ENCODE measurements at places on chromosomes 12 and 14.

DNA sequence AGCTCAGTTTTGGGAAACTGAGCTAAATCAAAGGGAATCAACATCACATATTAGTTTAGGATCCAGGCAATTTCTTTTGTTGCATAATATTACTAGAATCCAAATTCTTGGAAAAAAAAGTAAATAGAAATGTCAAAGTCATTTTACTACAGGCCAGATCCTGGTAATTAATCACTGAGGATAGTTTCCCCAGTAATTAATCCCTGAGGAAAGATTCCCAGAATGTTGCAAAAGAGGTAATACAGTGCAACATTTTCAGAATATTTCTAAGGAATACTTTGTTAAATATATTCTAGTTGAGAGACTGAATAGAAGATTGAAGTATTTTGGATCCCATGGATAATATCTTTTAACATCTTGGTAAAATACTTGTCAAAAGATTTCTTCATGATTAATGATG lies 207.0 kb upstream of the GARIN2 start:
- DNase-seq: no peak

GRCh38 chr12:2652011-2652400 lies 142.8 kb upstream of the FKBP4 start:
- DNase-seq: no peak

- no peak for DNase-seq
Observed at GRCh38 chr12:127803545-127803944, 463.4 kb upstream of the TMEM132C start.

DNA sequence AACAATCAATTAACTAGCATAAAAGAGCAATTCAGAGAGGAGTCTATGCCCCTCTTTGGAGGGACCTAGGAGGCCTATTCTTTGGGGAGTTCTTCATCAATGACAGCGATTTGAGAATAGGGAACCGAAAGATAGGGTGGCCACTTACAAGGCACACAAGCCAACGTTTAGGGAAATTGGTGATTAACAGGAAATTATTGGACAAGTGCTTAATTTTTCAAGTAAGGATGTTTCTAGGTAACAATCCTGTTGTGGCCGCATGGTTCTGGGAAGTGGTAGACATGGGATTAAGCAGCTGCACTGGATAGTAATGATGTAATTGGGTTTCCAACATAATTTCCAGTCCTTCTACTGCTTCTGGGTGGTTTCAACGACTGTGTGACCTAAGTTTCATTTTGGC lies 83.2 kb downstream of the HMGA2 start:
- no peak for DNase-seq

DNA sequence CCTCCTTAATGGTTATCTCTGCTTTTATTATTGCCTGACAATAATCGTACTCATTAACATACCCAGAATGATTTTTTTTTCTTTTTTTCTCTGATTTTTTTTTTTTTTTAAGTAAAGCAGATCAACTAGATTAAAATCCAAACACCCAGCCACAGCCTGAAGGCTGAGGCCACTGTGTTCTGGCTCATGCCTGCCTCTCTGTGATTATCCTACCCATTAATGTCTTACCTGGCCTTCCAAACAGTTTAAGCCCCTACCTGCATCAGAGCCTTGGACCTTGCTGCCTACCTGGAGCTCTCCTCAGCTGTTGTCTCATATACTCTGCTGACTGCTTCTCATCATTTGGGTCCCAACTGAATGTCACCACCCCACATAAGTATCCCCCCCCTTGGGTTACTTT lies 6.8 kb upstream of the TMED10 start:
- no peak for DNase-seq

GRCh38 chr12:39605501-39605900 lies 14.1 kb downstream of the ABCD2 start:
- DNase-seq: no peak

DNA sequence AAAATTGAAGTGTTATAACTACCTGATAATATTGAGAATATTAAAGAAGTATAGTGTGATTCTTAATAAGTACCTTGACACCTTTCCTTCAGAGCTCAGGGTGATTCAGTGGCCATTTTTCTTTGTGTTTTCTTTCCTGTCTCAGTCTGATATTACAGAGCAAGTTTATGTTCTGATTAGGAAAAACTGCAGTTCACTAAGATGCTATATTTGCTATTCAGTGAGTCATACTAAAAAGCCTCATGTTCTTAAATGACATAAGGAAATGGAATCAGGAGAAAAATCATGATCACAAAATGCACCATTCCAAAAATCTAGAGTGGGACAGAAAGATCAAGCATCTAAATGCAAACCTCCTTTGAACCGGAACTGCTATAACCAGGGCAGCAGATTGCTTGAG lies 390.6 kb upstream of the ATP2B1 start:
- DNase-seq: no peak

GRCh38 chr14:54727929-54728328 lies 161.0 kb downstream of the SAMD4A start:
- DNase-seq: no peak

- DNase-seq: no peak
Observed at GRCh38 chr14:64187331-64187730, 106.8 kb downstream of the ESR2 start.

DNA sequence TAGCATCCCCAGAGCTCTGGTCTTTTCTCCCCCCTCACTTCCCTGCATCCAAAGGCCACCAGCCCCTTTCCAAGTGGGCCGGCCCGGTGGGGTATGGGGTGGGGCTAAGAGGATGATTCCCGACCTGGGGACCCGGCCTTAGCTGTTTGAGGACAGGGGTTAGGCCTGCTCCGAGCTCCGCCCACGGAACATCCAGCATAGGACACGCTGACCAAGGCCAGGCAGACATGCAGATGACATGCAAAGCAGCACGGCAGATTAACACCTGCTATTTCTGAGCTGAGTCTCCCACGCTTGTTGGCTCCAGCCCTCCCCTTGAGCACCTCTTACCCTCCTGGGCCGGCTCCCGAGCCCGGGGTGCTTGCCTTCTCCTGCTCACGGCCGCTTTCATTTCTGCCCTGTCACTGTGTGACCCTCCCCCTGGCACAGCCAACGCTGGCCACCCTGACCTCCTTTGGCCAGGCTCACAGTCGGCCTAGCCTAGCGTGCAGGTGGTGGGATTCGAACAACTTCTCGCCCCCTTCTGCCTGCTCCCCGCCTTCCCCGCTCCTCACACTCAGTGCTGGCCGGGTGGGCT lies 40.2 kb downstream of the TEAD4 start:
- DNase-seq: no peak

DNA sequence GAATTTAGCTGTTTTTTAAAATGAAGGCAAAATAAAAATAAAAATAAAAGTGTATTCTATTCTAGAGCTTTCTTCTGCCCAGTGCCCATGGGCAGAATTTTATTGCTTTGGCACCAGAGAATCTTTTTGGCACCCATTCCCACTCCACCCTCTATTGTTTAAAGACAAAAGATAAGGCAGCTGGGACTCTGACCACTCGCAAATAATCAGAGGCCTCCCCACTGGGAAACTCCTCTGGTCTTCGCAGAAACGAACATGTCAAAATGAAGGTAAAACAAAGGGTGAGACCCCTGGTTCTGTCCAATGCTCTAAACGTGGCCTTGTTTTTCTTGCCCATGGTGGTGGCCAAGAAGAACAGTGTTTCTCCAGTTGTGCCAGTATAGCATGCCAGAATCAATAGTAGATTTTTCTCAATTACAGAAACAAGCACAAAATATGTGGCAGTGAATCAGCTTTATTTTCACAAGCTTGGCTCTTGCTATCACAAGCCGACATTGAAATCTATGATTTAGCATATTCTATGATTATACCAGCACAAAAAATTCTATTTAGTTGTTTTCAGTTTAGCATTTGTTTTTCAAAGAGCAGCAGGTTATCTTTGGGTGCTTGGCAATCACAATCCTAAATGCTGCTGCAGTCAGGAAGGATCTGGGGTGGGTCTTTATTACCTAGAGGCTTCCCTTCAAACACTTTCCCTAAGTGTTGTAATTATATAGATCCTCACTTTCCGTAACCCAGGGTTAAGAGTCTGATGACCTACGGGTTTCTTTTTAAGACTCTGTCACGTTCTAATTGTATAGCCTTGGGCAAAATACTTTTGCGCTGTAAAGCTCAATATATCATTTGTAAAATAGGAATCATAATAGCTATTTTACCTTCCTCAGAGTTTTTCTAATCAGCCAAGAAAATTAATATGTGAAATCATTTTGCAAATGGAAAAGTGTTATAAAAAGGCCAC lies 50.5 kb downstream of the KITLG start:
- no peak for DNase-seq

DNA sequence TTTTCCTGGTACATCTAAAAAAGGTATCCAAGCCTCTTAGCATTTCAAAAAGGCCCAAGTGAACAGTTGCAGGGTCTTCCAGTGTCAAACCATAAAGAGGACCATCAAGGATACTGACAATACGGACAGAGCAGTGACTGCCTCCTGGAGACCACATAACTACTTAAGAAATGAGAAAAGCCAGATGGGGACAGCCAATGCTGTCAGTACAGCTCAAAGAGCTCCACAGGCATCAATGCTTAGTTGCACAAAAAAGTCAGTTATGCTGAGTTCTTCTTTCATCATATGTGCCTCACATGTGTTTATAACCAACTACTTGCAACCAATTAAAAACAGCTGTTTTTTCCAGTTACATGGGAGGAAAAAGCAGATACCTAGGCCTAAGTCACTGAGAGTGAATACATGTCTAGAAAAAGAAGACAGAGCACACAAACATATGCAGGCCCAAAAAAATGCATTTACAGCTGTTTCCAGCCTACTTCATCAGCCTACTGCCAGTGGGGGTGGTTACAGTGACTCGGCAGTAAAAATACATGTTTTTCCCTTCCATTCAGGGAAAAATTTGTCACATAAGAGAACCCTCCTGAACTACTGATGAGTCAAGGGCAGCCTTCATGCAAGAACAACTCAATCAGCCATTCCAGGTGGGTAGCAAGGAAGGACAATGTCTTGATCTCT lies 84.0 kb downstream of the DCAF5 start:
- no peak for DNase-seq

DNA sequence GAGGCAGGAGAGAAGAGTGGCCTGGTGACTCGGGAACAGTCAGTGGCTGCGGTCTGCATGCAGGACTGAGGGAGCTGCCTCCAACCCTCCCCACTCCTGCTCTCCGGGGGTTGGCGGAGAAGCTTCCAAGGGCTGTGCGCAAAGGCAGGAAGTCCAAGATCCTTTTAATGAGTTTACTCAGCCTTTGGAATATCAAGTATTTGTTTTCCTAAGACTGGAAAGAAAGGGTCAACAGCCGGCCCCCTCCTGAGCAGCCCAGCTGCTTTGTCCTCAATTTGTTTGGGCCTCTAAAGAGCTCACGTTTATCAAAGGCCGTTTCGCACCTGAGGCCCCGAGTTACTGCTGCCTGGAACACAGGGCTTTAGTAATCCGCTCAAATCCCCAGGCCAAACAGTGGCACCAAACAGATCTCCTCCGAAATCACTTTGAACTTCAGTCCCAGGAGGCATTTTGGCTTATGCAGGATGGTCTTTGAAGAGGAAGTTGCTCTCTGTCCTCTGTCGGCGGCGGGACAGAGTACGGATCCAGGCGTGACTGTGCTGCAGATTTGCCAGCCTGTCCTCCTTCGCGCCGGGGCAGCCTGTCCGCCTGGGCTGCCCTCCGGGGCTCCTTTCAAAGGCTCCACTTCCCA lies 117.2 kb upstream of the FZD10 start:
- DNase-seq: no peak

DNA sequence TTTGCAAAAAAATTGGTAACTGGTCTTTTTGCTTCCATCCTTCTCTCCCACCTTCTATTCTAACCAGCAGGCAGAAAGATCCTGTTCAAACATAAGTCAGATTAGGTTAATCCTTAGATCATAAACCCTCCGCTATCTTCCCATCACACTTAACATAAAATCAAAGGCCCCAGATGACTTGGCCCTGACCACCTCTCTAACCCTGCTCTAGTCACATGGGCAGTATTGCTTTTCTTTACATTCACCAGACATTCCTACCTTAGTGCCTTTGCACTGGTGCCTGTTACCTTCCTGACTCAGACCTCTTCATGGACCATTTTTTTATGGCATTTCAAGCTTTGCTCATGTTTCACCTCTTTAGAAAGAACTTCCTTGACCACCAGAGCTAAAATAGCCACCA lies 83.5 kb downstream of the NTF3 start:
- DNase-seq: no peak

GRCh38 chr12:119644930-119645329 lies 23.0 kb upstream of the PRKAB1 start:
- no peak for DNase-seq

DNA sequence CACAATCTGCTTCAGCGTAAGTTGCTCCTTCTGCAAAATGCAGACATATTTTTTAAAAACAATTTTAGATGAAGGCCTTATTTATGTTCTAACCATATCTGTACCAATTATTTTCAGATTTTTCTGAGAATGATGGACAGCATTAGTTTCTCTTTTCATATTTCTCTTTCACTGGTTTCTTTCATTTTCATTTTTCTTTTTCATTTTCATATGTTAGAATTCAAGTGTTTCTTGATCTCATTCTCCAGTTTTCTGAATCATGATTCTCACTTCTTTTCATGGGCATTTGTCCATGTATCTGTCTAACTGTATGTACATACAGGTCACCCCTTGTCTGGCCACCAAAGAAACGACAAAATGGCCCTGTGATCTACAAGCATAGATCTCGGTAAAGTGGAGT lies 346.6 kb downstream of the NAV3 start:
- no peak for DNase-seq

GRCh38 chr14:63091394-63091996 lies 46.2 kb upstream of the KCNH5 start:
- DNase-seq: no peak

GRCh38 chr12:46830731-46831334 lies 5.0 kb upstream of the SLC38A4 start:
- DNase-seq: no peak

- no peak for DNase-seq
Observed at GRCh38 chr14:49999146-49999761, 106.4 kb downstream of the ARF6 start.

GRCh38 chr14:95980402-95980801 lies 58.8 kb upstream of the C14orf132 start:
- no peak for DNase-seq

GRCh38 chr14:24394275-24394674 lies 4.5 kb upstream of the NYNRIN start:
- DNase-seq: no peak

GRCh38 chr12:51913071-51914033 lies 6.0 kb downstream of the ACVRL1 start:
- no peak for DNase-seq

GRCh38 chr14:24317141-24317928 lies 6.0 kb downstream of the LTB4R start:
- no peak for DNase-seq

Data from nucleus accumbens (tissue), 56 donors.